ENCODE measurements at places on chromosomes 6 and 20.

- no peak for DNase-seq
Measured at GRCh38 chr20:2421247-2421646, 40.5 kb downstream of the TGM6 start.

DNA sequence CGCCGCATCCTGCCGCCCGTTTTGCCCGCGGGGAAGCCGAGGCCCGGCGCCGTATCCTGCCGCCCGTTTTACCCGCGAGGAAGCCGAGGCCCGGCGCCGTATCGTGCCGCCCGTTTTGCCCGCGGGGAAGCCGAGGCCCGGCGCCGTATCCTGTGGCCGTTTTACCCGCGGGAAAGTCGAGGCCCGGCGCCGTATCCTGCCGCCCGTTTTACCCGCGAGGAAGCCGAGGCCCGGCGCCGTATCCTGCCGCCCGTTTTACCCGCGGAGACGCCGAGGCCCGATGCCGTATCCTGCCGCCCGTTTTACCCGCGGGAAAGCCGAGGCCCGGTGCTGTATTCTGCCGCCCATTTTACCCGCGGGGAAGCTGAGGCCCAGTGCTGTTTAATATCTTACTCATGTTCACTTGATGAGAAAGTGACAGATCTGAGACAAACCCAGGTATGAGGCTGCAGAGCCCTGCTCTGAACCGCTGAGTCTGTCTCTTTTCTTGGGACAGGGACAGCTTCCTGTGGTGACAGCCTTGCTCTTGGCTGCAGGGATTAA, 129.4 kb downstream of the CDH26 start:
- no peak for DNase-seq

- DNase-seq, result no peak
Measured at GRCh38 chr6:26594131-26594498, 2.6 kb upstream of the ABT1 start.

DNA sequence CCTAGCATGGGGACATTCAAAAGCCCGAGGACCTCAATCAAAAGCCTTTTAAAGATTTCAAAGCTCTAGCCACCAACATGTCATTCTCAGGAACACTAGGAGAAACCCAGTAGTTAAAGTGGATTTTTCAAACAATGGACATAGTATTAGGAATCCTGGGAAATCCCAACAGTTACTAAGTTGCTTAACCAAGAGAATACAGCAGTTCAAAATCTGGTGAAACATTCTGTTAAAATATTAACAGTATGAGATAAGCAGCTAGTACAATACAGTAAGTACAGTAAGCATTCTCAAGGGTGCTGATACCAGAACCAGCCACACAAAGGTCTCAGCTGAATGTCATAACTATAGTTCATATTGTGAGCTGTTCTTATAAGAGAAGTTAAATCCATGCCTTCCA, 68.6 kb downstream of the CDK19 start:
- DNase-seq, result no peak

DNA sequence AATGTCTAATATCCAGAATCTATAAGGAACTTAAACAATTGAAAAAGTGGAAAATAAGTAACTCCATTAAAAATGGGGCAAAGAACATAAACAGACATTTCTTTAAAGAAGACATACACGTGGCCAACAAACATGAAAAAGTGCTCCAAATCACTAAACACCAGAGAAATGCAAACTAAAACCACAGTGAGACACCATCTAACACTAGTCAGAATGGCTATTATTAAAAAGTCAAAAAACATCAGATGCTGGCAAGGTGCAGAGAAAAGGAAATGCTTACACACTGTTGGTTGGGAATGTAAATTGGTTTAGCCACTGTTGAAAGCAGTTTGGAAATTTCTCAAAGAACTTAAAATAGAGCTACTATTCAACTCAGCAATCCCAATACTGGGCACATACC, 169.2 kb upstream of the MANEA start:
- DNase-seq, result no peak

- DNase-seq, result no peak
Measured at GRCh38 chr6:43948527-43949485, 178.4 kb downstream of the MRPL14 start.

GRCh38 chr20:51570739-51571459, 28.4 kb upstream of the NFATC2 start:
- no peak for DNase-seq

GRCh38 chr6:116430860-116431259, 30.3 kb upstream of the CALHM6 start:
- DNase-seq, result no peak

DNA sequence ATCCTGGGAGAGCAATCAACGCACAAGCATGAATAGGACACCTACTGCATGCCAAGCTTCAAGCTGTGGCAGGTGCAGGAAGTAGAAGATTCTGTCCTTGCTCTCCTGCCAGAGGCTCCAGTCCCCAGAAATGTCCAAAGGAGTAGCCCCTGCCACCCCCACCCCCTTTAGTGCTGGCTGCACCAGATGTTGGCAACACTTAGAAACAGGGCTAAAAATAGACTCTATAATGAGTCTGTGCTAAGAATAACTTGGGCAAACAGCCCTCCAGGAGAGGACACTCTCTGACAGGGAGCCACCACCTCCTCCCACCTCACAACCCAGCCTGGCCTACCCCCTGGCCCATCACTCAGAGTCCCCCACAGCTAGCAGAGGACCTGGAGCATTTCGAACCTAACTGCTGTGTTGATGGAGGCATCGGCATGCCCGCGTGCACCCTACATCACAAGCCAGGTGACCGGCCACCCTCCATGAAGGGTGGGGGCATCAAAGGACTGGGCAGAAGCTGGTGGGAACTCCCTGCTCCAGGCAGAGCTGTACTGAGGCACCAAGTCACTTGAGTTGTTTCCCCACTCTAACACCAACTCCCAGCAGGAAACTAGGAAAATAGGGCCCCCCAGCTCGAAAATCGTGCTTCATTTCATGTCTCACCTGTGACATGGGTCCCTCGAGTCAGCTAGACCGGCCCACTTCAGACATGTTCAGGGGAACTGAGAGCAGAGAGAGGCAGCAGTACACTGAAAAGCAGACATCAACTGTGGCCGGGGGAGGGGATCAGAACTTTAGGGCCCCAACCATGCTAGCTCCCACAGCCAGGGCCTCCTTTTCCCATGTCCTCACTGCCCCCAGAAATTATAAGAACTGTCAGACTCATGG, 18.7 kb downstream of the TFEB start:
- DNase-seq, result no peak

- peak; percentile 40 for DNase-seq
Measured at GRCh38 chr6:137233911-137234863, 15.0 kb upstream of the IFNGR1 start.

- DNase-seq, result no peak
Measured at GRCh38 chr6:44224965-44225305, 1.5 kb downstream of the SLC29A1 start.

GRCh38 chr6:166501246-166501645, 85.2 kb downstream of the RAMACL start:
- DNase-seq, result no peak

- no peak for DNase-seq
Measured at GRCh38 chr6:70289299-70289698, 13.6 kb downstream of the COL9A1 start.

GRCh38 chr6:97049253-97050011, 124.9 kb downstream of the KLHL32 start:
- DNase-seq, result peak; percentile 40

- no peak for DNase-seq
Measured at GRCh38 chr6:24355393-24355792, 2.5 kb downstream of the DCDC2 start.

DNA sequence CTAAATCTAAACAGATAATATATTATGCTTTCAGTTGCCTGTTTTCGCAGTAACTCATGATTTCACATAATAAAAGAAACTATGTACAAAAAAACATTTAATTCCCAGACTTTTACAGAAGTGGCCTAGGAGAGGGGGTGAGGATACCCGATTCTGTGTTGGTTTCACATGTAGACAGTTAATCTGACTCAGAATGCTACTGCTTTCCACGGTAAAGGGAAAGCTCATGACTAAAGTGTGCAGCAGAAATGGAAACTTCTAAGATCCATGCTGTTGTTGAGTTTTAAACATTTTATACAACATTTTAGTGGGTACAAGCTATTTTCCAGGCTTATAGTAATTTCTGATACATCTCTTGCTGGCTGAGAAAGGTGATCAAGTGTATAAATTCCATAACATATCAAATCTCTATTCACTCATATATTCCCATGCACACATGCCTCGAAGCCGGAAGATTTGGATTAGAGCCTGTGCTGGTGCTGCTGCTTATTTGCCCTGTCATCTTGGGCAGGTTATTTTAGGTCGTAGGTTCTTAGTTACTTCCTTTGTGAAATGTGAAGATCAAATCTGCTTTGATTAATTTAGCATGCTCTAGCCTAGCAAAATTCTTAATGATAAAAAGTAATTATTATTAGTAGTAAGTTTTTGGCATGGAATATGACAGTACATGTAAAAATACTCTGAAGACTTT, 896.7 kb upstream of the MAP3K7 start:
- no peak for DNase-seq

DNA sequence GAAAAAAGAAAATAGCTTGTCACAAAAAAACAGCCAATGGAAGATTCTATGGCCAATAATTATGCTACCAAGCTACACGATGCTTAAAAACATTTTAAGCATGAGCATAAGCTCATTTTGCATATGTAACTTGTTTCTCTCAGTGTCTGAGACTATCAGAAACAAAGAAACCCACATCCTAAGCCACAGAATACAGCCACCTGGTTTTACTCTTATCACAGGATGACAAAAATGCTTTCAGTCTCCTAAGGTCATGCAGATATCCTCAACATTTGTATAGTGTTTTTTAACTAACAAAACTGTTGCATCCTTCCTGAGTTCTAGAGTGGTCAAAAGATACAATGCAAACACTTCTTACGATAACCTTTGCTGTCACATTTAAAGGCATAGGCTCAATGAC, 172.1 kb upstream of the RUNX2 start:
- DNase-seq, result peak; percentile 57

- no peak for DNase-seq
Measured at GRCh38 chr6:18388271-18388670, 1.1 kb downstream of the RNF144B start.

GRCh38 chr6:157841211-157841840, 18.3 kb downstream of the SNX9 start:
- DNase-seq, result no peak

- DNase-seq, result no peak
Measured at GRCh38 chr20:36672991-36673390, 27.0 kb upstream of the SLA2 start.

DNA sequence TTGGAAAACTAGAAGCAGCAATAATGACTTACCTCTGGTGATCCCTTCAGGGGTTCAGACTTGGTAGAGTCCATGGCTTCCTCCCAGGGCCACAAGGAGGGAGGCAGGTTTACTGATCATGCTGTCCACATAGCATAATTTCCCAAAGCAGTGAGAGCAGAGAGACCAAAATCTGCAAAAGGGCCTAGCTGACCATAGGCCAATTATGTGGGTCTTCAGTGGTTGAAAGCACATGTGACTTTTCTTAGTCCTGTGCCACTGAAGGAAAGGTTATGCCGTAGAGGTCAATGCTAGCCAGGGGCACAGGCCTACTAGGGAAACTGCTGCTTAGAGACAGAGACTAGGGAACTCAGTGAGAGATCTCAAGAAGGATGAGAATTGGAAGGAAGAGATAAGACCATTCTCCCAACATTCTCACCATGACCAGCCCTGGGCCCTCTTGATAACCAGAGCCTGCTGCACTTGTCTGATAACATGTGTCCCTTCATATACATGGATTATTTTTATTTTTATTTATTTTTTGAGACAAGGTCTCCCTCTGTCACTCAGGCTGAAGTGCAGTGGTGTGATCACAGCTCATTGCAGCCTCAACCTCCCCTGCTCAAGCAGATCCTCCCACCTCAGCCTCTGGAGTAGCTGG, 2.0 kb upstream of the GTPBP2 start:
- no peak for DNase-seq

GRCh38 chr6:8177721-8178120, 75.4 kb upstream of the EEF1E1 start:
- no peak for DNase-seq

- no peak for DNase-seq
Measured at GRCh38 chr6:39696986-39697788, 28.0 kb downstream of the KIF6 start.

- no peak for DNase-seq
Measured at GRCh38 chr20:42697962-42698361, 491.7 kb downstream of the PTPRT start.

DNA sequence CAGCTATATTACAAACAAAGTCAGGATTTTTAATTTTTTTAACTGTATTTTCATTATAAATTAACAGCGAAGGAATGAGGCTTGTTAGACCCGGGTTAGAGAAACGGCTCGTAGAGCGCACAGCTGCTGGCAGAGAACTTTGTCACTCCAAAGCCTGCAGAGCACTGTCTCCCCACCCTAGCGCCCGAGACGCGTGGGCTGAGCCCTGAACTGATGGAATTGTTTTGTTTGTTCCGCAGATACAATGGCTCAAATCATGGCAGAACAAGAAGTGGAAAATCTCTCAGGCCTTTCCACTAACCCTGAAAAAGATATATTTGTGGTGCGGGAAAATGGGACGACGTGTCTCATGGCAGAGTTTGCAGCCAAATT, 810 bp downstream of the LAMP5 start:
- no peak for DNase-seq

DNA sequence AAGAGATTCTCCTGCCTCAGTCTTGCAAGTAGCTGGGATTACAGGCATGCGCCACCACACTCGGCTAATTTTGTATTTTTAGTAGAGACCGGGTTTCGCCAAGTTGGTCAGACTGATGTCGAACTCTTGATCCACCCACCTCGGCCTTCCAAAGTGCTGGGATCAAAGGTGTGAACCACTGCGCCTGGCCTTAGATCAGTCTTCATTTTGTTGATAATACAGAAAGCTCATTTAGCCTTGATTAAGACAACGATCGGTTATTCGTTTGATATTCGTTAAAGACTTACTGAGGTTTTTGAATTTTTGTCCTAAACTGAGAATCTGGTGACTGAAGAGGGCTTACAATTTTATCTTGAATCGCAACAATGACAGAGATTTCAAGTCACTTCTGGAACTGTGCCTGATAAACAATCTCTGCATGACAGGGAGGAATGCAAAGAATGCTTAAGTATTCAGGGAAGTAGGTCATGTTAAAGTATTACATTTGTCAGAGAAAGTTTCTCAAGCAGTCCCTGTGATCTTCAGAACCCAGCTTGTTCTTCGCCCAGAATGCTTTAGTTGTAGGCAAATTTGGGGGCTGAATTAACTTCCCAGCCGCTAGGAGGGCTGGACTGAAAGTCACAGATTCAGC, 14.8 kb downstream of the AKAP12 start:
- no peak for DNase-seq

DNA sequence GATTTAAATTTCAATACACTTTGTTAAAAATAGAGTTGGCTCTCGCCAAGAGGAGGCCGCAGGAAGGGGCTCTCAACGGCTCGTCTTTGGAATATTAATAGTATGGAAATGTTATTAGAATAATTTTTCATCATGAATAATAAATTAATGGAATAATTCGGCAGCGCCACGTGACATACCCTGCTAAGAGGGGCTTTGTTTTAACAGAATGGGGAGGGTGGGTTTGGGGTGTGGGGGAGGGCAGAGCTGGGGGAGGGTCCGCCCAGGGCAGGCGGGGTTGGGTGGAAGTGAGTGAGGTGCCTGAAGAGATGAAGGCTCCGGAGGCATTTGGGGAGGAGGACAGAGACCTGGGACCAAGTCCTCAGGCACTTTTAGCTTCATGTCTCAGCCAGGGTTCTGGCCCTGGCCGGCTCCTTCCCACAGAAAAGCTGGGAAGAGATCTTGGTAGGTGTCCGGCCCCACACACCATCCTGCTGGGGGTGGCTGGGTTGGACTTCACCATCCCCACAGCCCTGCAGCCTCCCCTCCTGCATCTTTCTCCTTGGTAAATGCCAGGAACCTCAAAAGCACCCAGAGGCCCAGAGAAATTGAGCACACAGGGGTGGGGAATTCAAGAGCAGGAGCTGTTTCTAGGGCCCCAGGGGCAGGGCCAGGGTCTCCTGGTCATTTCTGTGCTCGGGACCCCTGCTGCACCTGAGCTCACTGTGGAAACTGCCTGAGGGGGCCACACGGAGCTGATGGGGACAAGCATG, 93.6 kb upstream of the BHLHE23 start:
- no peak for DNase-seq

All from activated CD8-positive, alpha-beta T cell treated with anti-CD3 and anti-CD28 coated beads for 36 hours (primary cell).